ENCODE measurements at places on chromosomes 16 and 17.

DNA sequence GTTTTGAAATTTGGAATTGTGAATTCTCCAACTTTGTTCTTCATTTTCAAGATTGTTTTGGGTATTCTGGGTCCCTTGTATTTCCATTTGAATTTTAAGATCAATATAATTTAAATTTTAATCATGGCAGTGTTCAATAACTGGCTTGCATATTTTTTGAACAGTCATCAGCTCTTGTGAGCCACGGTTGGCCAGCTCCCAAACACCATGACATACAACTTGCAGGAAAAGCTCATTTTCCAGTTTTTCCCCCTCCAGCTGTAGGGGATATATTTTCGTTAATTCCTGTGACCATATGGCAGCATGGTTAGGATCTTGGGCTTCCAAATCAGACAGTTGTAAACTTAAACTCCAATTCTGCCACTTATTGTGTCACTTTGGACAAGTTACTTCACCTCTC, 690.1 kb downstream of the WWOX start:
- no peak for DNase-seq

- peak; percentile 29 for DNase-seq
Measured at GRCh38 chr16:31874366-31875111, 932 bp downstream of the ZNF267 start.

GRCh38 chr17:16072031-16072430, 72.4 kb downstream of the TTC19 start:
- no peak for DNase-seq

- DNase-seq, result no peak
Measured at GRCh38 chr16:1794221-1794871, 841 bp upstream of the IGFALS start.

GRCh38 chr16:19151310-19151709, 16.7 kb upstream of the SYT17 start:
- no peak for DNase-seq

- DNase-seq, result no peak
Measured at GRCh38 chr16:20674684-20675487, 22.6 kb downstream of the ACSM1 start.

GRCh38 chr16:53507464-53508179, 4.6 kb upstream of the AKTIP start:
- no peak for DNase-seq

- no peak for DNase-seq
Measured at GRCh38 chr16:46568472-46569230, 52.5 kb downstream of the SHCBP1 start.

DNA sequence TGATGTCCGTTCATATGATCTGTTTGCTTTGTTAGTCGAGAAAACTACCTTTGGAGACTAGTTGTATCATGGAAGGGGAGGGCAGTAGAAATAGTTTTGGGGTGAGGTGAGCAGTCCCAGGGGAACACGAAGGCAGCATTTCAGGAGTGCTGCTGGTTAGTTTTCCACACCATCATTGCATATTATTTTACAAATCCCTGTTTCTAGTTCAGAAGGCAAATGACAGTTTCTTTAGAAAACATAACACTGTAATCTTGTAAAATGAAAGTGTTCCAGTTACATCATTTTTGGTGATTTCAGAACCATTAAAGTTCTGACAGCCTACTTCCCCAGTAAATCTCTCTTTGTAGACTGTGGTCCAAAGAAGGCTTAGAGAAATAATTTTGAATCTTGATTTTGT, 25.4 kb downstream of the BANP start:
- no peak for DNase-seq

GRCh38 chr16:756428-756827, 4.1 kb upstream of the MSLN start:
- no peak for DNase-seq

GRCh38 chr17:78242024-78242742, 10.8 kb downstream of the TMEM235 start:
- DNase-seq, result no peak

GRCh38 chr17:72423286-72423589, 302.4 kb downstream of the SOX9 start:
- DNase-seq, result no peak

DNA sequence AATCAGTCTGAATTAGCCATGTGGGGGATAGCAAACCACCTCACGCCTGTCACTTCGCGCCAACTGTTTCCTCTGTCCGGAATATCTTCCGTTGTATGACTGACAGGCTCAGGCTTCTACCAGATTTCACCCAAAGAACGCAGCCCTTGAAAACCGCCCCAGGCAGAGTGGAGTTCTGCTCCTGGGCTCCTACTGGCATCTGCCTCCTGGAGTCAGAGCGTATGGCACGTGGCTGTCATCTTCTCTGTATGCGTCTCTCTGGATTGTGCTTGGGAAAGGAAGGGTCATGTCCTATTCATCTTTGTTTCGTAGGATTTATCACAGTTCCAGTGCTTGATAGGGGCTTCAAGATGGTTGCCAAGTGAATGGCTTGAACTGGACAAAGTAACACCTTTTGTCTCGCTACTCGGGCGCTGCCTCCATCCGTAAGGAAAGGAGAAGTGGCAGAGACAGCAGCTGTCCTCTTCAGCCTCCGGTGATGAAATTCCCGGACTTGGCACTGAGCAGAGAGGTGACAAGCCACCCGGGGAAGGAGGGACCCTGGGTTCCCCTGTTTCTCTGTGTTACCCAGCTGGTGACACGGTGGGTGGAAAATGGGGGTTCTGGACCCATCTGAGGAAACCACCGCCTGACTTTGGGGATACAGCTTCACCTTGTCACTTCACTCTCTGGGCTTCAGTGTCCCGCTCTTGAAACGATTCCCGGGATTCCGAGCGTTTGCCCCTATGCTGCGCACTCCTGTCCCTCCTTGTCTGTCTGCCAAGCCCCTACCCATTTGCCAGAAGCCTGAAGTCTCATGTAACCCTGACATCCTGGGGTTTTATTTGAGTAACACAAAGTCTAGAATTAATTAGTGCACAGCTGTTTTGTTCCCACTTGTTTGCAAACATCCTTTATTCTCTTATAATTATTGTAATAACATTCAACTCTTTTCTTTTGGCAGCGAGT, 13.9 kb downstream of the KIAA0513 start:
- no peak for DNase-seq

GRCh38 chr16:58658796-58659211, 25.8 kb downstream of the SLC38A7 start:
- no peak for DNase-seq

- DNase-seq, result no peak
Measured at GRCh38 chr16:54027062-54027461, 259.5 kb downstream of the IRX3 start.

DNA sequence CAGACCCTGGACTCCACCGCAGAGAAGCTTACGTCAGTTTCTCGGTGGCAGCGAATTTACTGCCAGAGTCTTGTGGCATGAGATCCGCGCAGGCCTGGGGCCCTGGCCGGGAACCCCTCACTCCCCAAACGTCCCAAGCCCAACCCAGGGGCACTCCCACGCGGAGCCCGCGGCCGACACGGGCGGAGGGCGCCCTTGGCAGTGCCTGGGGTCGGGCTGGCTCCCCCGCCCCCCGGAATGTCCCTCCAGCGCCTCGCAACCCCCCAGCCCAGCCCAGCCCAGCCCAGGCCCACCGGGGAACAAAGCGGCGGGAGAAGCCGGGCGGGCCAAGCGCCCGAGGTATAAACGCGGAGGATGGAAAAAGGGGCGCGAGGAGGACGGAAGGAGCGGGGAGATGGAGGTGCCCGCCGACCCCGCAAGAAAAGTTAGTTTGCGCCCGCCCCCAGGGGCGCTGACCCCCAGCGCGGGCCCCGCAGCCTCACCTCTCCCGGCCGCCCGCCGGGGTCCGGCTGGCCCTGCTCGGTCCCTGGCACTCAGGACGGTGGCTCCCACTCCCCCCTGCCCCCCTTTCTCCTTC, 330 bp downstream of the CASKIN2 start:
- no peak for DNase-seq

DNA sequence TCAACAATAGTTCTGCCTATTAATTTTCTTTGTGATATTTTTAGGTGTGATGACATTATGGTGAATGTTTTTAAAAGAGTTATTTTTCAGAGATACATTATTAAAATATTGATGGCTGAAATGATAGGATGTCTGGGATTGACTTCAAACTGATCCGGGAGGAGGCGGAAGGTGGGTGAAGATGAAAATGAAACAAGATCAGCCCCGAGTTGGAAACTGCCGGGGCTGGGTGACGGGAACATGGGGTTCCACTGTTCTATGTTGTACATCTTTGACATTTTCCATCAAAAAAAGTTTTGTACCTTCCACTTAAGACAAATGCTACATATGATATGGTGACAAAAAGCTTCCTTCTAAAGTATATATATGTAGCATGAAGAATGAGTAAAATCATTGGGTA, 336.9 kb downstream of the XYLT1 start:
- no peak for DNase-seq

- DNase-seq, result no peak
Measured at GRCh38 chr17:44548376-44549230, 8.7 kb upstream of the FZD2 start.

GRCh38 chr17:45852535-45853297, 8.0 kb downstream of the SPPL2C start:
- peak; percentile 54 for DNase-seq

DNA sequence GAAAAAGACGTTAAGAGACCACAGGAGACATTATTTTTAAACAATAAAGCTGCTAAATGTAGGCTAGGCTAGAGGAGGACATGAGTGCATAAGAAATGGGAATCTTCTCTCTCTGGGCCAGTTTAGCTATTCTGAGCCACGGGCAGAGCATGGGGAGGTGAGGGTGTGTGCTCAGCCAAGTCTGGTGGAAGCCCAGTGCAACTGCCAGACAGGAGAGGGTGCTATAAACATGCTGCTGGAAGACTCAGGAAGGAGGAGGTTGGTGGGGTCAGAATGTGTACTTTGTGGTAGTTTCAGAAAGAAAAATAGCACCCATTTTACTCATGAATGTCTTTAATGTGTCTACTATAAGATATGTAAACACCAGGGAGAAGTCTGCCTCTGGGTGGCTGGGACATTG, 5.9 kb upstream of the SDK2 start:
- no peak for DNase-seq

DNA sequence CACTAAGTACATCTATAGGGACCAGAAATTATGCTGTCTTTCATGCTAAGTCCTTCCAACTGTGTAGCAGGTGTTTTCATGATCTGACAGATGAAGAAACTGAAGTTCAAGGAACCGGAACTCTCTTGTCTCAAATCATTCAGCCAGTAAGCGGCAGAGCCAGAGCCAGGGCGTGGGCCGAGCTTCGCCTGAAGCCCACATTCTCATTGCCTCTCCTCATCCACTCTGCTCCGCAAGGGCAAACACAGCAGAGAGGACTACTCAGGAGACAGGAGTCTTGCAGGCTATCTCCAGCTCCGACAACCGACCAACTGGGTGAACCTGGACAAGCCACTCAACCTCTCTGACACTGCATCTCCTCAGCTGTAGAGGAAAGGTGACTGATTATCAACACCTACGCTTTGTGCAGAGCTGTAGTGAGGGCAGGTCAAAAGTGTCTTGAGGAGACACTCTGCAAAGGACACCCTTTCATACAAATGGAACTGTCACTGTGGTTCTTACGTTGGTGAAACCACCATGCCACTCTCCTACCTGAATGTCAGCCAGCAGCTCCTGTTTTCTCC, 72.9 kb downstream of the CYTH1 start:
- DNase-seq, result no peak

GRCh38 chr17:17020821-17021193, 21.4 kb upstream of the MPRIP start:
- DNase-seq, result no peak

DNA sequence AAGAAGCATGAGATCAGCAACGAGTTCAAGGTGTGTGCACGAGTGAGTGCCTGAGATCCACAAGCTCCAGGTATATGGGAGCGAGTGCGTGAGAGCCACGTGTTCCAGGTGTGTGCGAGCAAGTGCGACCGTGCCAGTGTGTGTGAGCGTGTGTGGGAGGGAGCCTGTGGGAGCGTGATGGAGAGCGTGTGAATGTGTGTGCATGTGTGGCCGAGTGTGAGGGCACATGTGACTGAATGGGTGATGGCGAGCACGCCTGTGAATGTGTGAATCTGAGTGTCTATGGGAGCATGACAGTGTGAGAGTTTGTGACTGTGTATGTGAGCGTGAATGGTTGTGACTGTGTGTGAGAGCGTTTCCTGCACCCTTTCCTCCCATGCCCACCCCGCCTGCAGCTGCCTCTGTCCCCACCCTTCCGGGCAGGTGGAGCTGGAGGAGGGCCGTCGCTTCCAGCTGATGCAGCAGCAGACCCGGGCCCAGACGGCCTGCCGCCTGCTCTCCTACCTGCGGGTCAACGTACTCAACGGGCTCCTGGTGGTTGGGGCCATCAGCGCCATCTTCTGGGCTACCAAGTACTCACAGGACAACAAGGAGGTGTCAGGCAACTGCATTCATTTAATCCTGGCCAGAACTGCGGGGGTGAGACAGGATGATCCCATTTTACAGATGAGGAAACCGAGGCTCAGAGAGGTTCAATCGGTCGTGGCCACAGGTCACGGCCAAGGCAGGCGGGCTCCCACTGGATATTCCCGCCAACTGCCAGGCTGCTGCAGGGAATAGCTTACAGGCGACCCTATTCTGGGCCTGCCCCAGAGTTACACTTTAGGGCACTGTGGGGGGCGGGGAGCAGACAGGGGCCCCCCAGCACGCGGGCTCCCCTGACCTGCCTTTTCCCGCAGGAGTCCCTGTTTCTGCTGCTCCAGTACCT, 3.7 kb downstream of the TMC8 start:
- peak; percentile 79 for DNase-seq

- DNase-seq, result no peak
Measured at GRCh38 chr16:89733792-89734191, 12.5 kb downstream of the ZNF276 start.

DNA sequence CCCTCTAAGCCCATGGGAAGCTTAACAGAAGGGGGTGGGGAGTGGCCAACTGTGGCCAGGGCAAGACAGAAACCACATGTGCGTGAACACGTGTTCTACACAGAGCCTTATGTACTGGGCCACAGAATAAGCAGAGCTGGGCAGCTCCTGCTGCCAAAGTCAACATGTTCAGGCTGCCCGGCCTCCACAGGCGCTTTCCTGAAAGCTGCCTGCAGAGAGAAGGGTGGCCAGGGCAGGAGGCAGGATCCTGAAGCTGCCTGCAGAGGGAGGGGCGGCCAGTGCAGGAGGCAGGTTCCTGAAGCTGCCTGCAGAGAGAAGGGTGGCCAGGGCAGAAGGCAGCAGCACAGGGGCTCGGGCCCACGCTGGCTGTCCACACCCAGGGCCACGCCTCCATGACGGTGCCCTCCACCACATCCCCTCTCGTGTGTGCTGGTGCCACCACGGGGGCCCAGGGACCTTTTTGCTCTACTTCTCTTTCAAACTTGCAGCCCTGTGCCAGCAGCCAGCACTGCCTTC, 79.5 kb downstream of the ANKRD11 start:
- DNase-seq, result no peak

GRCh38 chr17:70767102-70767701, 597.9 kb downstream of the KCNJ2 start:
- DNase-seq, result no peak

DNA sequence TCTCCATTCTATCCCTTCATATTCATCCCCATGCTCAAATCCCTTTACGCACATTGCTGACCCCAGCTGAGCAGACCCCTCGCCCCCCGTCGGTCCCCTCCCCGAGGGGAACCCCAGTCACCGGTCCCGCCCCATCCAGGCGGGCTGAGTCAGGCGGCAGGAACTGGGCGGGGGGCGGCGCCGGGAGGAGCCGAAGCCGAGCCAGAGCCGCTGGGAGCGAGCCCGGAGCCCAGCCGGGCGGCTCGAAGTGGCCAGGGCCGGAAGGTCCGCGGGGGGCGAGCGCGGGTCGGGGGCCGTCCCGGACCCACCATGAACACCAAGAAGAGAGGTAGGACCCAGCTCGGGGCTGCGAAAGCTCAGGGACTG, 8.6 kb downstream of the RIPOR1 start:
- peak; percentile 49 for DNase-seq
